Mesenteric fat pad (tissue), 1 donor: ENCODE measurements at places on chromosomes 5 and 9. TPM values are rescaled to one million over a fixed set of nuclear protein-coding genes. Genes with fewer than 3 reads are reported as not detected.
A peak's percentile ranks its signal among the peaks of the same experiment; 100 is the strongest.

DNA sequence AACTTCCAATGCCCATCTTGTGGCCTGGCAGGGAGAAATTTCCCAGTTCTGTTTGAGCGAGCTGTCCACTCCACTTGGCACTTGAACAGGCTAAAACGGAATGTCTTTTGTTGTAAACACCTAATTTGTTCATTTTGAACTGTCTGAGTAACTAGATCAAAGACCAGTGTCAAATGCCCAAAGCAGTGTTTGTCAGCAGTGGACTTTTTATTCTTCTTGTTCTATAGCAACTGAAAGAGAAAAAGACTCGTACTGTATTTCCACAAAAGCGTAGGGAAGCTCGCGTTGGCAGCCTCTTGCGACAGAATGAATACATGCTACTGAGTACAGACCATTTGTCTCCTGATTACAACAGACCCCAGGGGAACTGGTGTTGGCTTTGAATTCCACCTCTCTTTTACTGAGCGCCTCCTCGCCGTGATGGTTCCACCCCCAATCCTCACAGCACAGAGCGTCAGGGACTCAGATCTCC lies 601.8 kb upstream of the ZNF608 start:
- DNase-seq: no peak

GRCh38 chr5:153018121-153018520 lies 472.3 kb upstream of the GRIA1 start:
- DNase-seq: no peak

DNA sequence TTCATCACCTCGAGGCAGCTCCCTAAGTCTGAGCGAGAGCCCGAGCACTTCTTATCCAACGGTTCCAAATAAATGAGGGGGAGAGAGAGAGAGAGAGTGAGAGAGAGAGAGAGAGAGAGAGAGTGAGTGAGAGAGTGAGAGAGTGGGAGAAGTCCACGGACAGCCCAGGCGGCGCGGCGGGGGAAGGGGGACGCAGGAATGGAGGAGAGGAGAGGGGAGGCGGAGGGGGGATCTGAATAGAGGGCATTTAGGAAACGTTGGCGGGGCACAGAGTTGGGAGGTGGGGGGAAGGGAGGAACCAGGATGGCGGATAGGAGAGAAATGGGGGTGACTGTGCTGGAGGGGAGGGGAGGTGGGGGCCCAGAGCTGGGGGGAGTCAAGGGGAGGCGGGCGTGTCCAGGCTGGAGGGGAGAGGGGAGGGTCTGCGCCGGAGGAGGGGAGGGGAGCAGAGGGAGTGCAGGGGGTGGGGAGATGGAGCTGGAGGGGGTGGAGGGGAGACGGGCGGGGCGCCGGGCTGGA lies 398 bp upstream of the BASP1 start:
- no peak for DNase-seq

- no peak for DNase-seq
Measured at GRCh38 chr9:70080481-70081119, 37.0 kb downstream of the MAMDC2 start.

GRCh38 chr5:42600441-42600840 lies 156.2 kb upstream of the CCDC152 start:
- DNase-seq: no peak

DNA sequence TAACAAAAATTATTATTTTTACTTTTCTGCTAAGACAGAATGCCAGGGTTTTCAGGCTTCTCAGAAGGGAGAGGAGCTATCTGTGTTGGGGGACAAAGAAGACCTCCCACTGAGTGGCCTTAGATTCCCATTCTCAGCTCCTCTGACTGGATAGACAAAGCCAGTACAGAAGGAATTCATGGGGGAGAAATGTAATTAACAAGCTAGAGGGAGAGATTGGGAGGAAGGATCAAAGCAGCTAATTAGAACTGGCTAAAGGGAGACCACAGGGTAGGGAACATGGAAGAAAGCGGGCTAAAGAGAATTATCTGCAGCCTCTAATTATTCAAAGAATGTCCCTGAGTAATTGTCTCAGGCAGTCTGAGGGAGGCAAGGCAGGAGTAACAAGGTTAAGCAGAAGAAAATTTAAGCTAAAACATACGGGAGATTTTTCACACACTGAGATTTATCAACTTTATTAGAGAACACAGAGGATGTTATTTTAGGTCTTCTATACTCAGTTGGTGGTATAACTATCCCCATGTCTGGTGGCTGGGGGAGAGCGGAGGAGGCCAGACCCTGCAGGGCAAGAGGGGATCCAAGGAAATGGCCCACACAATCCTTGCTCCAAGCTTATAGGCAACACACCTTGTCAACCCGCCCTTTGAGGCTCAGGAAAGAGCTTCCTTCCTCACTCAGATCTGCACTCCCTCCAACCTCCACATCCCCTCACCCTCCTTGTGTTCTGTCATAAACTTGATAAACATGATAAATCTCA lies 87.7 kb upstream of the LRRTM2 start:
- no peak for DNase-seq

- DNase-seq: peak; percentile 65
Measured at GRCh38 chr9:23850242-23850689, 24.2 kb upstream of the ELAVL2 start.

DNA sequence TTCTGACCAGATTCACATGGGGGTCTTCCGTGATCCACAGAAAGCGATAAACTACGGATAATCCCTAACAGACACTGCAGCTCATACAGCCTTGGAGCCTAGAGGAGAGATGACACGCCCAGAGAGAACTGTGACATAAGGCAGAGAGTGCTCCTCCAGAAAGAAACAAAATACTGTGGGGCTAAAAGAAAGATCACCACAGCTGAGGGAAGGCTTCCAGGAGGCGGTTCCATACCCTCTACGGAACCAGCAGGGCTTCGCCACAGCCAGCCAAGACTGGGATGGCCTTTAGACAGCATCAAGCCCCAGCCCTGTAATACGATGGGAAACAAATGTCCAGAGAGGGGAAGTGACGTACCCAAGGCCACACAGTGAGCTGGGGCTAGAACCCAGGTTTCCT lies 19.3 kb downstream of the GPX3 start:
- DNase-seq: no peak

DNA sequence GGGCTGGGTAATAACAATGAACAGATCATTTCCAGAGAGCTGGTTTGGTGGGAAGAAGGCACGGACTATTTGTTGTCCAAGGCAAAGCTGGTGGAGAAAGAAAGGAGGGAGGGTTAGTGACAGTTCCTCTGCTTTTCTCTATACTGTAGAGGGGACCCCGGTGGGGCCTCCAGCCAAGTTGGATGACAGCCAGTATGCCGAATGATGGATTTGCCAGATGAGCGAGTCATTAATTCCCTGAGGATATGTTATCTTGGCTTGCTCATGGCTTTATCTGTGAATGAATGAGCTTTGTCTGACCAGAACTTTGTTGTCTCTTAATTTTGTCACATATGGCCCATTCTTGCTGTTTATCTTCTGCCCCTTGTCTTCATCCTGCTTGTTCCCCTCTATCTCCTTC lies 158.6 kb upstream of the GLRA1 start:
- no peak for DNase-seq

- no peak for DNase-seq
Measured at GRCh38 chr9:26773056-26773455, 119.5 kb downstream of the CAAP1 start.

DNA sequence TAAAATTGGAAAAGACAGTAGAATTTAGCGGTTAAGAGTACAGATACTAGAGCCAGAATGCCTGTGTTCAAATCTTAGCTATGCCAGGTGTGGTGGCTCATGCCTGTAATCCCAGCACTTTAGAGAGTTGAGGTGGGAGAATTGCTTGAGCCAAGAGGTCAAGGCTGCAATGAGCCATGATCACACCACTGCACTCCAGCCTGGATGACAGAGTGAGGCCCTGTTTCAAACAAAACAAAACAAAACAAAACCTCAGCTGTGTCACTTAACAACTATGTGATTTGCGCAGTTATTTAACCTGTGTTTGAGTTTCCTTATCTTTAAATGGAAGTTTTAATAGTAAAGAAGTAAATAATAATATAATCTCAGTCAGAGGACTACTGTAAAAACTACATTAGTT lies 68.3 kb downstream of the TBCA start:
- DNase-seq: no peak

GRCh38 chr5:73814233-73814846 lies 188.3 kb downstream of the ARHGEF28 start:
- no peak for DNase-seq

- DNase-seq: no peak
Measured at GRCh38 chr5:110851357-110851756, 112.5 kb downstream of the SLC25A46 start.

GRCh38 chr5:58775701-58776262 lies 192.9 kb downstream of the RAB3C start:
- no peak for DNase-seq

GRCh38 chr9:28212979-28213378 lies 639.7 kb upstream of the C9orf72 start:
- no peak for DNase-seq

DNA sequence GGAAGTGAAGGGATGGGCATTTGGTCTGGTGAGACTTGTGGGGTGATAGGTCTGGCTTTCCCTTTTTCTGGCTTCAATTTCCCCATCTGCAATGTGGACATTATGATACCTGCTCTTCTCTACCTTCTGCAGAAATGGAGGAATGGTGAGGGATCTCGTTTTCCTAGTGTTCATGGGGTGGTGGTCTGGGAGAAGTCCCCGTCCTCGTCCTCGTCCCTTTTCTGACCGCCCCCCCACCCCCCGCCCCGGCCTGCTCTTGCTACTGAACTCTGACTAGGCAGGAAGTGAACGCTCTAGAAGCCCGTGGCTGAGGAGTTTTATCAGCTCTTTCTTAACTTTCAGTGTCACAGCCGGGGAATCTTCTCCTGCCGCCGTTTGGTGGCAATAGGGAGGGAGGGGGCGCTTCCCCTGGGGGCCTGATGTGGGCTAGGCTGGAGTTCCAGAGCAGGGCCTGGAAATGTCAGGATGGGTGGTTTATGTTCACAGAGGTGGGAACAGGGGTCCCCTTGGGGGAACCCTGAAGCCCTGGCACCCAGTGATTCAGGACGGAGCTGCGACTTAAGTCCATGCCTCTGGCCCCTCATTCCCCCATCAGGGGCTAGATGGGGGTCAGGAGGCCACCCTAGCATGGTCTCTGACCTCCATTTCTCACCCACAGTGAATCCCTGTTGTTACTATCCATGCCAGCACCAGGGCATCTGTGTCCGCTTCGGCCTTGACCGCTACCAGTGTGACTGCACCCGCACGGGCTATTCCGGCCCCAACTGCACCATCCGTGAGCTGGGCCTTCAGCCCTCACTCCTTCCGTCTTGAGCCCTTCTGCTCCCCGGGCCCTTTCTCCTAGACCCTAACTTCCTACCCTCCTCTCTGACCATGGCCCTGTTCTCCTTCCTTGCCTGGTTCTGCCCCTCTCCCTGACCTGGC lies 6.7 kb downstream of the PTGS1 start:
- DNase-seq: peak; percentile 74

GRCh38 chr5:177256296-177256695 lies 47.2 kb downstream of the RAB24 start:
- DNase-seq: no peak

GRCh38 chr5:1037671-1038416 lies 29.2 kb downstream of the NKD2 start:
- no peak for DNase-seq

DNA sequence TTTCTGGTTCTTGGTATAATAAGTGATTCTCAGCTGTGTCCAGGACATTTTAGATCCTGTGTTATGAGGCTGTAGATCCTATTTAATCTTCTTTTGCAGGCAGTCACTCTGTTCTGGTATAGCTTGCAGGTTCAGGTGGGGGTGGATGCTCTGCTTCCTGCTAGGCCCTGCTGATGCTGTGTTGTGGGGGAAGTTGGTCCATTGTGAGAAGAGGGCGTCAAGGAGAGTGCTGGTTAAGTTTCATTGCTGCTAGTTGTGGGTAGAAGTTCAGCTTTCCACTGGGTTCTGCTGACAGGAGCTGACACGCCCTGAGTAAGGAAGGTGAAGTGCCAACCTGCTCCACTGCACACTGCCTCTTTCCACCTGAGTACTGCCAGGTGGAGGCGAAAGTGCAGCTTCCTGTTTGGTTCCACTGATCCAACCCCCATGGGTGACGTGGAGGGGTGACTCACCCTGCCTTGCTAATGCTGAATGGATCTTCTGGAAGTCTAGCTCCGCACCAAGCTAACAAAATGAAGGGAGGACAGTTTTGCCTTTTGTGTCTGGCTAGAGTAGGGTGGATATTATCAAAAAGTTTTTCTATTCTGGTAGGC lies 16.3 kb downstream of the NMRK1 start:
- no peak for DNase-seq

DNA sequence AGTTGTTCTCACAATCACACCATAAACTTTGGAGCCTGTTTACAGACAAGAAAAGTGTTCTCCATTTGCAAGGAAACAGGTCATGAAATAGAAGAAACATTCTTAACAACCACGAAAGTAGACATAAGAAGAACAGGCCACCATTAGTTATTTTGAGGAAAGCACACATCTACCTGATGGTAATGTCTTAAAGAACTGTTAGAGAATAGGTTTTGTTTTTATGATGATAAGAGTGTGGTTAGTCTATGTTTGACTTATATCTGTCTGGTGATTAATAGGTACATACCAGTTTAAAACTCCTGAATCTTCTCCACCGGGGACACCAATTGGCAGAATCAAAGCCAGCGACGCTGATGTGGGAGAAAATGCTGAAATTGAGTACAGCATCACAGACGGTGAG lies 108.3 kb downstream of the CDH6 start:
- DNase-seq: no peak

DNA sequence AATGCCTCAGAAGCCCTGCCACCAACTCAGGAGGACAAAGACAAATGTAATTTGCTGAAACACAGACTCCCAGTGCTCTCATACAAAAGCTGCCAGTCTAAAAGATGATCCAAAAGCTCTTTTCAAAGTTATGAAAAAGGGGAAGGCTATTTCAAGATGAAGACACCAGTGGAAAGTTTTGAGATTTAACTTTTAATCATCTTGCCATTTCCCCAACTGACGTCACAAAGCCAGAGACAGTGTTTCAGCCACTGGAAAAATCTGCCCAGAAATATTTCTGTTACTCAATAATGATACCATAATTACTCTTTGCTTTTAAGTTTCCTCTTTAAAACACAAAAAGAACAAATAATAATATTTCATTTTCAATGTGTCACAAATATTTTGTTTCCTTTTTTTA lies 20.9 kb downstream of the ENG start:
- no peak for DNase-seq

- DNase-seq: no peak
Measured at GRCh38 chr9:98962181-98962560, 18.5 kb downstream of the COL15A1 start.

- DNase-seq: no peak
Measured at GRCh38 chr9:109907810-109908458, 127.9 kb downstream of the PALM2AKAP2 start.

GRCh38 chr9:13436591-13436990 lies 157.1 kb upstream of the MPDZ start:
- DNase-seq: no peak

Gene SPINK7
- total RNA-seq: not detected

Gene SLC45A2
- not detected for total RNA-seq

Gene FAXDC2
- total RNA-seq: 13.2 TPM

Gene PCDHB3
- total RNA-seq: 3.6 TPM

Gene CNOT8
- 45.0 TPM for total RNA-seq

Gene RASGRF2
- 30.7 TPM for total RNA-seq

Gene FST
- 2.9 TPM for total RNA-seq

Gene FOXD4L6
- not detected for total RNA-seq

Gene OMD
- total RNA-seq: 2.6 TPM

Gene GPR151
- total RNA-seq: not detected

Gene FCN2
- total RNA-seq: 1.2 TPM

Gene BTNL8
- total RNA-seq: 0.96 TPM

Gene SIGMAR1
- total RNA-seq: 48.3 TPM
